Activated CD4-positive, alpha-beta T cell treated with anti-CD3 and anti-CD28 coated beads for 24 hours (primary cell): ENCODE measurements at places on chromosomes 11 and 22.
A peak's percentile ranks its signal among the peaks of the same experiment; 100 is the strongest.

GRCh38 chr11:1377231-1377780 is 12.4 kb upstream of the BRSK2 start:
- DNase-seq = no peak

- no peak for DNase-seq
Observed at GRCh38 chr11:92663539-92663938, 305.9 kb upstream of the MTNR1B start.

GRCh38 chr22:50146439-50147238 is 23.9 kb upstream of the PANX2 start:
- no peak for DNase-seq

DNA sequence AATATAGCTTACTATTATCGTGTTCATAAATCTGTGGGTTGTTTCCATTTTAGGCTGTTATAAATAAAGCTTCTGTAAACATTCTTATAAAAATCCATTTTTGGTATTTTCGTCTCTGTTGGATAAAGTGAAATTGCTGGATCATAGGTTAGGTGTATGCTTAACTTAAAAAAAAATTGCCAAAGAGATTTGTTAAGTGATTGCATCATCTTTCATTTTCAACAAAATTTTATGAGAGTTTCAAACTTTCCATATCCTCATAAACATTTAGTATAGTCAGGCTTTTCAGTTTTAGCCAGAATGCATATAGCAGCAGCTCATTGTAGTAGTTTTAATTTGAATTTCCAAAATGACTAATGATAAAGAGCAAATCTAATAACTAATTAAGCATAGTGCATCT is 146.7 kb upstream of the CNTN5 start:
- DNase-seq = no peak

DNA sequence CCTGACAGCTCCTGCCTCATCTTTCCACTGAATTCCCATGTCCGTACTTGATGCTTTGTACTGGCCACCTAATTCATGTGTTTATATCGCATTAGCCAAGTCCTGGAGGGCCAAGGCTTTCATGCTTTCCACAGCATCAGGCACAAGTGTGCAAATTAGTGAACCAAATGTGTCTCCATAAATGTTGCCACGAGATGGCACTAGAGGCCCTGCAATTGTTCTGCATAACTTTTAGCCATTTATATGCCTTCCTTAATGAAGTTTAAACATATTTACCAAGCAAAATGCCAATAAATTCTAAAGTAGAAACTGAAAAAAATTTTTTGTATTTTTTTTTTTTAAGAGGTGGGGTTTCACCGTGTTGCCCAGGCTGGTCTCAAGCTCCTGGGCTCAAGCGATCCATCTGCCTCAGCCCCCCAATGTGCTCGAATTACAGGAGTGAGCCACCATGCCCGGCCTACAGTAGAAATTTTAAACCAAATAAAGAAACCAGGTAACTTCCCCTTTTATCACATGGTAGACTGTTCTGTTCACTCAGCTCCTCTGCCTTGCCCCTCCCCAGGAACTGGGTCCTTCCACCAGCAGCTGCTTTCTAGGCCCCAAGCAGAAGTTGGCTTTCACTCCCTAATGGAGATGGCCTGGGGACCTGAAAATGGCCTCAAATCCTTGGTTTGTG is 20.8 kb upstream of the IL18BP start:
- peak; percentile 33 for DNase-seq

GRCh38 chr11:117424781-117425180 is 97.1 kb downstream of the CEP164 start:
- DNase-seq = no peak

GRCh38 chr22:45091254-45091854 is 72.4 kb upstream of the NUP50 start:
- no peak for DNase-seq

GRCh38 chr11:12321217-12321937 is 56.0 kb upstream of the PARVA start:
- DNase-seq = no peak

- no peak for DNase-seq
Observed at GRCh38 chr22:20531404-20532201, 24.2 kb downstream of the MED15 start.

DNA sequence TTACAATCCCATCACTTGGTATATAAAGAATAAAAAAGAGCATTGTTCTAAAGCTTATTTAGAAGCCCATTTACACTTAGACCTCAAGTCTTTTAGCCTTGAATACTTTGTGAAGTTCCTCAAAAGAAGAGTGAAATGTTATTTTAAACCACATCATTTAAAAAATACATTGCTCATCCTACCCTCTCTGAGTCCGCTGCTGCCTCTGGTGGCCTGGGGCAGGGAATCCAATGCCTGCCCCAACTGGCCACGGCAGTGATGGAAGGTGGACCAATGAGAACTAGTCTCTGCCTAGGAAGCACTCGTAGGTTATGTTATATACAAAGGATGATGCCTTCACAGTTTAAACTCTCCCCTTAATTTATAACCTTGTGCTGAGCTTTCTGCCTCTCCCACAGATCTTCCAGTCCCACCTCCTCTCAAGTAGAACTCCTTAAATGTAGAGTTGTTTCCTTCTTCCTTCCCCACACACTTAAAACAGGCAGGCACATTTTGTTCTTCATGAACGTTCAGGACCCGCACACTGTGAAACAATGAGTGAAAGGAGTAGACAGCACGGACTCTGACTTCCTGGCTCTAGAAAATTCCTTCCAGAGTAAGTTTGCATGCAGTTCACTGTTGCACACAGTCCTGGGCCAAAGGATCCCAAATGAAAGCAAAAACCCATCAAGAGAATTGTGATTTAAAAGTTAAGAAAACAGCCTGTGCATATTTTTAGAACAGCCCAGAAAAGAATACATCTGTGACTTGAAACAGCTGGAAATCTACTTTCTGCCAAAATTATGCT is 167.8 kb downstream of the RRAS2 start:
- DNase-seq = no peak

- no peak for DNase-seq
Observed at GRCh38 chr11:29527391-29527936, 489.4 kb downstream of the KCNA4 start.

DNA sequence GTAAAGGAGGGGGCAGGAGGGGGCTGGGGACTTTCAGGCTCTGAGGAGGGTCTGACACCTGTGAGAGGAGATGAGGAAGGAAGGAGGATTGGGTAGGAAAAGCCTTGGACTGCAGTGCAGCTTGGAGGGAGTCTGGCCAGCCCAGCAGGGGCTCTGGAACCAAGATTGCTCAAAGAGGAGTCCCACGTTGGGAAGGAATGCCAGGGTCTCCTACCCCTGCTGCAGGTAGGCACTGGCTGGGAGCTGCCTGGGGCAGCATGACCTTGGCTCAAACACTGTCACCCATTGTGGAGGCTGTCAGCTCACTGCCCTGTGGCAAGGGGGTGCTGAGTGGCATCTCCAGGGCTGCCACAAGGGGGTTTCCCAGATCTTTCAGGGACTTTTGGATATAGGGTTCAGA is 94.5 kb downstream of the RPS6KA4 start:
- DNase-seq = no peak

DNA sequence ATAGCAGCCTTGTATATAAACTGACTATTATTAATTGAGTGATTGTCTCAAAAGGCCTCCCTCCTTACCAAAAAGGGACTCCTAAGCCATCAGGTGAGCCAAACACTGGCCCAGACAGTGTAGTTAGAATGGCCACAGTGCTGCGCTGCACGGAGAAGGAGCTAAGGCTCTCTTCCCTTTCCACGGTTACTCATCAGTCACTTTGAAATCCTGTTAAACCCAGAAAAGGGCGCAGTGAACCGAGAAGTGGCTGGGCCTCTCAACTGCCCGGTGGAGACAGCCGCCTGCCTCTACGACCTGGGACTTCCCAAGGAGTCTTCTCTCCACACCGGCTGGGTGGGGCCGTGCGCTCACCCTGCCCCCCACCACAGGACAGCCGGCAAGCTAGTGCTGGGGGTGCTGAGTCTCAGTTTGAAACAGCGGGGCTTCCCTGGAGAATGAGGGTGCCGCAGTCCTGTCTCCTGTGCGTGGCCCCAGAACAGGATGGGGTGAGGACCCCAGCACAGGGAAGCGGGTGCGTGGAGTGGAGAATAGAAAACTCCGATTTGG is 1.3 kb downstream of the MYH9 start:
- no peak for DNase-seq

- DNase-seq = no peak
Observed at GRCh38 chr11:111729071-111729830, 36.9 kb downstream of the PPP2R1B start.

GRCh38 chr11:44861849-44862557 is 88.7 kb downstream of the TP53I11 start:
- DNase-seq = peak; percentile 64

DNA sequence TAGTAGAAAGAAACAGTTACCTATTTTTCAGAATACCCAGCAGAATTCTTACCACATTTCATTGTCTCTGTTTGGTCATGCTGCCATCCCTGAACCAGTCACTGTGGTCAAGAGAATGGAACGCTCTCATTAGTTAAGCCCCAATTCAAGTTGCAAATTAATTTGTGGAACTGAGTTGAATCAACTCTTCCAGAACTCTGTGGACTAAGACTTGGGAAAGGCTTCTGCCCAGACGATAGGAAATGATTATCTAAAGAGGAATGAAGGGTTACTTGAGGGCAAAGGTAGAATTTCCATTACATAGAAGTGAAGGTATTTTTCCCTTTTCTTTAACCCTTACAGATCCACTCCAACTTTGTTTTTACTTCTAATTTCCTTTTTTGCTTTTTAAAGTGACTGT is 286.4 kb downstream of the DYNC2H1 start:
- DNase-seq = no peak

- no peak for DNase-seq
Observed at GRCh38 chr22:34879001-34879400, 187.0 kb upstream of the ISX start.

GRCh38 chr22:32142600-32142999 is 16.5 kb downstream of the C22orf42 start:
- DNase-seq = no peak

GRCh38 chr11:134071766-134072402 is 3.0 kb downstream of the JAM3 start:
- no peak for DNase-seq

DNA sequence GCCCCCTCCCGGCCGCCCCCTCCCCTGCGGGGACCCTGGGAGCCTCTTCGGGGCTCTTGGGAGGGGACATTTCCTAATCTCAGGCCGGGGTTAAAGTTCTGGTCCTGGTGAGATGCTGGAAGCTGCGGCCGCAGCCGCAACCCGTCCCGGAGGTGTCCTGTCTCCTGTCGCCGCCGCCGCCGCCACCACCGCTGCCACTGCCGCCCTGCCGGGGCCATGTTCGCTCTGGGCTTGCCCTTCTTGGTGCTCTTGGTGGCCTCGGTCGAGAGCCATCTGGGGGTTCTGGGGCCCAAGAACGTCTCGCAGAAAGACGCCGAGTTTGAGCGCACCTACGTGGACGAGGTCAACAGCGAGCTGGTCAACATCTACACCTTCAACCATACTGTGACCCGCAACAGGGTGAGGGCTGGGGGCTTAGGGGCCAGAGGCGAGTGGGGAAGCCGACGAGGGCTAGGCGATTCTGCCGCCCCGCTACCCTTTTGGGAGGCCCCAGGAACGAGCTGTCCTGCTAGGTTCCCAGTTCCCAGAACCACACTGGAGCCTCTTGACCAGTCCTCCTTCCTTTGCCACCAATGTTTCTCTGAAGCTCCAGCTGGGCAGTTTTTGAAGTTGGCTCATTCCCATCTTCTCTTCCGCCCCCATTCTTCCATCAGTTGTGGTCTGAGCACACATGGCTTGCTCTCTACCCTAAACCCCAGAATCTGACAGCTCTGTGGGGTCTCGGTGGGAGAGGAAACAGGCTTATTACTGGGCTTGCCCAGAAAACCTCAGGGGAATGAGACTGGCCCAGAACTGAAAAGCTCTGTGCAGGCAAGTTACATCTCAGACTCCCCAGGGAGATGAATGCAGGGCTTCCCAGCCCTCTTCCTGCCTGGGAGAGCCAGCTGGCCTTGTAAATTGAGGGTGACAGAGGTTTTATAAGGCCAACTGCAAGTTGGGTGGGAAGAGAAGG is 781 bp downstream of the SIDT2 start:
- DNase-seq = peak; percentile 27

- DNase-seq = no peak
Observed at GRCh38 chr22:22667966-22668880, 23.8 kb downstream of the GGTLC2 start.

GRCh38 chr11:28343304-28344233 is 235.4 kb downstream of the METTL15 start:
- no peak for DNase-seq

- DNase-seq = no peak
Observed at GRCh38 chr22:29454276-29454675, 15.9 kb downstream of the RFPL1 start.

DNA sequence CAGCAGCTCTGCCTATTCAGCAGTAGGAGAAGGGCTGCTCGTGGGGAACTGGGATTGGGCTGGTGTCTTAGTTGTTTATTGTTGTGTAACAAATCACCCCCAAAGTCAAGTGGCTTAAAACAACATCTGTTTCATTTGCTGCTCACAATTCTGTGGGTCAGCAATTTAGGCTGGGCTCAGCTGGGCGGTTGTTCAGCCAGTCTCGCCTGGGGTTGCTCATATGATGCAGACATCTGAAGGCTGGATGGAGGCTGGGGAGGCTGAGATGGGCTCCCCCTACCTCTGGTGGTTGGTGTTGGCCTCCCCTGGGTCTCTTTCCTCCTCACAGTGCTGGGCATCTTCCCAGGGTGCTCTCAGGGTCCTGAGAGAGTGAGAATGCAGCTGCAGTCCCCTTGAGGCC is 43.3 kb upstream of the PARVG start:
- DNase-seq = no peak

- no peak for DNase-seq
Observed at GRCh38 chr11:120581313-120581712, 69.8 kb downstream of the GRIK4 start.

GRCh38 chr11:62201376-62201775 is 7.1 kb upstream of the SCGB2A1 start:
- DNase-seq = no peak

GRCh38 chr11:74678041-74678440 is 53.2 kb downstream of the CHRDL2 start:
- DNase-seq = no peak

DNA sequence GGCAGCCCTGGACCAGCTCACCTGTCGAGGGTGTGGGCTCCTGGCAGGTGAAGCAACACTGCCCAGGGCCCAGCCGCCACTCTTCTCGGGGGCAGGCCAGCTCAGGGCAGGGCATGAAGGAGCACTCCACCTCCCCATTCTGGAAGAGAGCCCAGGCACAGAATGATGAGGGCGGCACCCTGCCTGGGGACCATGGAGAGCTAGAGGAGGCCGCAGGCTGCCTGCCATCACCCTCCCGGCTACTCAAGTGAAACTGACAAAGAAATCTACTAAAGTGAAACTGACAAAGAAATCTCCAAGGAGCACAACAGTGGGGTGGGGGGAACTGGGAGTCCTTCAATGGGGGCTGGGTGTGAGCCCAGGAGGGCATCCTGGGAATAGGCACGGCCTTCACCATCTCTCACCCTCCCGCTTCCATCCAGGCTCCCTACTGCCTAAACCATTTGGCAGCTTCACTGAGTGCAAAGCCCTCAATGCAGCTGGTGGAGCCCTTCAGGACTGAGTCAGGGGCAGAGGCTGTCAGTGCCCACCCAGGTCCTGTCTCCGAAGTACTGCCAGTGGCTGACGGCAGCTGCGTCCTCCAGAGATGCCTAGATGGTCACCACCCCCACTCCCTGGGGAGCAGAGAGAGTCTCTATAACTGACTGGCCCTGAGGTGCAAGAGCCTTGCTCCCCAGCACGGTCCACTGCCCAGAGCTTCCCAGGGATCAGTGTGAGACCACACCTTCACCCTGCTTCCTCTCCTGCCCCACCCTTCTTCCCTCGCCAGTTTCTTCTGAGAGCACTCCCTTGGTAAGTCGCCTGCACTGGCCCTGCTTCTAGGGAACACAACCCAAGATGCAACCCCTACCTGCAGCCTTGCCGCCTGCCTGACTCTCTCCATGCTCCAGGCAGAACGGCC is 21.7 kb downstream of the VWCE start:
- no peak for DNase-seq
